ENCODE measurements at places on chromosomes 7 and 10.

GRCh38 chr7:69883399-69883891 is 285.2 kb downstream of the AUTS2 start:
- no peaks in the 10 kb centered on the region for H3K27me3 ChIP-seq
- DNase-seq, result no peak
- no peaks in the 10 kb centered on the region for H3K36me3 ChIP-seq
- no peak overlapping the region for H3K27ac ChIP-seq
- H3K4me3 ChIP-seq, result no peak overlapping the region
- no peaks in the 10 kb centered on the region for H3K4me1 ChIP-seq

DNA sequence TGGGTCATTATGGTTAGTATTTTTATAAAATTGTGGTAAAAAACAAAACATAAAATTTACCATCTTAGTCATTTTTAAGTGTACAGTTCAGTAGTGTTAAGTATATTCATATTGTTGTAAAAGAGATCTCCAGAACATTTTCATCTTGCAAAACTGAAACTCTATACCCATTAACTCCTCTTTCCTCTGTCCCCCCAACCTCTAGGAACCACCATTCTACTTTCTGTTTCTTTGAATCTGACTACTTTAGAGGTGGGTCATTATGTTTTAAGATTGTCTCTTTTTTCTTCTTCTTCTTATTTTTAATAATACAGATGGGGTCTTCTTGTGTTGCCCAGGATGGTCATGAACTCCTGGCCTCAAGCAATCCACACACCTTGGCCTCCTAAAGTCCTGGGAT is 84.1 kb downstream of the DOCK4 start:
- no peaks in the 10 kb centered on the region for H3K36me3 ChIP-seq
- peaks cover 15% of the 10 kb centered on the region for H3K4me1 ChIP-seq
- no peak overlapping the region for H3K27ac ChIP-seq
- H3K27me3 ChIP-seq, result no peaks in the 10 kb centered on the region
- H3K4me3 ChIP-seq, result no peak overlapping the region

GRCh38 chr10:97229322-97230015 is 43.7 kb upstream of the SLIT1 start:
- no peak overlapping the region for H3K27ac ChIP-seq
- peaks cover 6% of the 10 kb centered on the region for H3K36me3 ChIP-seq
- no peak overlapping the region for H3K4me3 ChIP-seq
- DNase-seq, result no peak
- no peaks in the 10 kb centered on the region for H3K4me1 ChIP-seq

DNA sequence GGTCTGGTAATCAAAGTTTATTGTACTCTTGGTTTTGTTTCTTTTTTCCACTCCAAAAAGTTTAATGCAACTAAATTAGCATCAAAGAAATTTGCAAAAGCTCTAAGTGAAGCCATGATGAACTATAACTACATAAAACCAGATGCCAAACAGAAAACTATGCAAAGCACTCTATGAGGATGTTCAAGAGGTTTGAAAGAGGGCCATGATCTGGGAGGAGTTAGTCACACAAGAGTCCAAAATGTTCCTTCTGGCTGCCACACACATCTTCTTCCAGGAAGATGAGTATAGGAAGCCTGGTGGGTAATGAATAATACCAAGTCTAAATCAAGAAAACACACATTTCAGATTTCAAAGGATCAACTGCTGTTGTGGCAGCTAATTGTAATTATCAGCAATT is 28.4 kb downstream of the GLI3 start:
- H3K27me3 ChIP-seq, result peaks cover 3% of the 10 kb centered on the region
- H3K4me1 ChIP-seq, result no peaks in the 10 kb centered on the region
- no peak overlapping the region for H3K4me3 ChIP-seq
- H3K36me3 ChIP-seq, result no peaks in the 10 kb centered on the region

GRCh38 chr10:75826846-75827245 is 395.4 kb downstream of the LRMDA start:
- peaks cover 11% of the 10 kb centered on the region for H3K4me1 ChIP-seq
- no peaks in the 10 kb centered on the region for H3K36me3 ChIP-seq
- H3K27me3 ChIP-seq, result no peaks in the 10 kb centered on the region
- H3K27ac ChIP-seq, result no peak overlapping the region
- no peak for DNase-seq

Data from HepG2 (cell line).